HFFc6 (cell line): ENCODE measurements at places on chromosomes 13 and 19. TPM values are rescaled to one million over a fixed set of nuclear protein-coding genes. Genes with fewer than 3 reads are reported as not detected.

DNA sequence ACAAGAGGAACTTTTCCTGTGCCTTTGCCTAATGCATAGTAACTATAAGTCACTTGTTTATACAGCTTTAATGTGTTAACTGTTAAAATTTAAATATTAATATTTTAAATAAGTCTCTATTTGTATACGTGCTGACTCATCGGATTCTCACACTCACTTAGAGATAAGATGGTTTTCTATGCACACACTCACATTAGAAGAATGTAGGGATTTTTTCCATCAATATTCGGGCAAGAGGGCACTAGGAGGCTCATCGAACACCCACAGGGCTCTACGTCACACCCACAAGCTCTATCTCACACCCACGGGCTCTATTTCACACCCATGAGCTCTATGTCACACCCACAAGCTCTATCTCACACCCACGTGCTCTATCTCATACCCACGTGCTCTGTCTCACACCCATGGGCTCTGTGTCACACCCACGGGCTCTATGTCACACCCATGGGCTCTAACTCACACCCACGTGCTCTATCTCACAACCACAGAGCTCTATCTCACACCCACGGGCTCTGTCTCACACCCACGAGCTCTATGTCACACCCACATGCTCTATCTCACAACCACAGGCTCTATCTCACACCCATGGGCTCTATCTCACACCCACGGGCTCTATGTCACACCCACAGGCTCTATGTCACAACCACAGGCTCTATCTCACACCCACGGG, 73.4 kb downstream of the COL4A2 start:
- peak; percentile 71 for DNase-seq

DNA sequence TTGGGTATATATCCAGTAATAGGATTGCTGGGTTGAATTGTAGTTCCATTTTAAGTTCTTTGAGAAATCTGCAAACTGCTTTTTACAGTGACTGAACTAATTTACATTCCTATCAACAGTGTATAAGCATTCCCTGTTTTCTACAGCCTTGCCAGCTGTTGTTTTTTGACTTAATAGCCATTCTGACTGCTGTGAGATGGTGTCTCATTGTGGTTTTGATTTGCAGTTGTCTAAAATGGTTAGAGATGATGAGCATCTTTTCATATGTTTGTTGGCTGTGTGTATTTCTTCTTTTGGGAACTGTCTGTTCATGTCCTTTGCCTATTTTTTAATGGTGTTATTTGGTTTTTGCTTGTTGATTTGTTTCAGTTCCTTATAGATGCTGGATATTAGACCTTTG, 4.0 kb upstream of the ZNF222 start:
- DNase-seq, result no peak

- DNase-seq, result no peak
These were observed 69.8 kb downstream of the ALOX5AP start for GRCh38 chr13:30805132-30805537.

DNA sequence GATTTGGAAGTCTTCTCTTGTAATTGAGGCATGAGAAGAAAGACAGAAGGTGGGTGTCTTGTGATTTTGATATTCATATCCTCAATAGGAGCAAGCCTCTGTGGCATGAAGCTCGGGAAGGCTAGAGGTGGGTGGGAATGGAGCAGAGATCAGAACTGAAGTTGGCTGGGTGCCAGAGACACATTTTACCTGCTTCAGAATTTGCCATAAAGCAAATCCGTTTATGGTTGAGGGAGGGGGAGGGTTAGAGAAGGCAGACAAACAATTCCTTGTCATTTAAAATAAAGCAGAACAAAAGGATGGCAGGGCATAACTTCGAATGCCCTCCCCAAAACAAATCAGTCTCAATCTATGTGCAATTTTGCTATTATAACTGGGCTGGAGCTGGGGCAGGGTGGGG, 305.9 kb downstream of the KLF5 start:
- DNase-seq, result no peak

PIN1 gene
- total RNA-seq, result 120 to 140 TPM (median 127 TPM) in 3 replicates

URAD gene
- not detected in 3 replicates for total RNA-seq
